Esophagus squamous epithelium (tissue), 5 donors: ENCODE measurements at places on chromosomes 6 and 20.
A peak's percentile ranks its signal among the peaks of the same experiment; 100 is the strongest.

DNA sequence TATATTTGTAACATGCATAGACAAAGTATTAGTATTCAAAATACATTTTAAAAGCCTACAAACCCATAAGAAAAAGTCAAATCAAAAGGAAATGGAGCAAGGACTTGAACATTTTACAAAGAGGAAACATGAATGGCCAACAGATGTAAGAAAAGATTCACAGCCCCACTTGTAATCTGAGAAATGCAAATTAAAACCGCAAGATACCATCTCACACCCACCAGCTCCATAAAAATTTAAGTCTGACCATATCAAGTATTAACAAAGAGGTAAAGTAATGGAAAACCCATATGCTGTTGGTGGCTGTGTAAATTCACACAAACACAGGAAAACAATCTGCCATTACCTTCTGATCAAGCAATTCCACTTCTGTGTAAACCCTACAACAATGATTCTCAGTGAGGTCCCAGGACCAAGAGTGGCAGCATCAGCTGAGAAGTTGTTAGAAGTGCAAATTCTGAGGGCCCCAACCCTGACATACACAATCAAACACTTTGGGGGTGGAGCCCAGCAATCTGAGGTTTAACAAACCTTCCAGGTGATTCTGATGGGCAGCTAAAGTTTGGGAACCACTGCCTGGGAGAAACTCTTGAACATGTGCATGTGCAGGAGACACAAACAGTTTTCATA lies 30.9 kb downstream of the BCL2L1 start:
- DNase-seq, result no peak

GRCh38 chr6:37258405-37259105 lies 611 bp upstream of the TMEM217 start:
- DNase-seq, result no peak

DNA sequence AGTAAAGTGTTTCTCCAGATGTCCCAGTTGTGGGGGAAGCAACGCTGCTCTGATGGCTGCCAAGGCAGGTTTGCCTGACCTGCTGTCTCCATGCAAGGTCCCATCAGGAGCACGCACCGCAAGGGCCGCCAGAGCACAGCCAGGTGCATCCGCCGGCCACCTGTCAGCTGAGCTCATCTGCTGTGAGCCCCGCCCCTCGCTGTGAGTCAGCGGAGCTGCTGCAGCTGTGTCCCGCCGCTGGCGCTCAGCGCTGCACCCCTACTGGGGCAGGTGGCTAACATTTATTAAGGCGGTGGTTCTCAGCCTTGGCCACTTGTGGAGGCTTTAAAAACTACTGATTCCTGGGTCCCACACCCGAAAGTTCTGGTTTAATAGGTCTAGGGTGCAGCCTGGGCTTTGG lies 225.7 kb downstream of the UST start:
- DNase-seq, result no peak

DNA sequence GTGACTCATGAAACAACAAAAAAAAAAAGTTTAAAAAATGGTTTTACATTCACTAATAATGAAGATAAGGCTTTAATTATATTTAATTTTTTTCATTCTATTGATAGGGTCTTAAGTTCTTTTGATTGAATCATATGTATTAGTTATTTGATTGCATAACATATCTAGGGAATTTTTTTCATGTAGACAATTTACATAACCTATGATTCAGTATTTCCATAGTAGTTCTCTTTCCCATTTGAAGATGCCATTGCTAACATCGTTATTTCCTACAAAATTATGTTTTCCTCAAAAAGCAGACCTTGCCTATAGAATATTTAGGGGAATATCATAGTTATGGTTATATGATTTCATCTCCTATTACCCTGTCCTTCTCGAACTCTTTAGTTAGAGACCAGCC lies 463.4 kb downstream of the TFAP2B start:
- DNase-seq, result no peak

DNA sequence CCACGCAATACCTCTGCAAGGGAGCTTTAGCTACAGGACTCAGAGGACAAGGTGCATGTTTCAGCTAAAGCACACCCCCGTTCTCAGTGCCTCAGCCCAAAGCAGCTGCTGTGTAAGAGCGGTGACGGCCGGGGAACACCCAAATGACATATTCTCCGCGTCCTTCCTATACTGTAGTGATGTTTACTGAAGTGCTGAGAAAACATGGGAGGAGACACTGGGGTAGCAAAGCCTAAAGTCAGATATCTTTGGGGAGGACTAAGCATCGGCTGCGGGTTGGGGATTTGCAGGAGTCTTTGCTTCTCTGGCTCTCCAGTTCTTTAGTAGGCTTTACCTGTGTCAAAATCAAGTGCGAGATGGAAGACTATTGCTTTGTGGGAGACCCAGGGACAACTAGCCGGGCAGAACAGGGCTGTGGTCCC lies 1.7 kb downstream of the SLC22A23 start:
- no peak for DNase-seq

DNA sequence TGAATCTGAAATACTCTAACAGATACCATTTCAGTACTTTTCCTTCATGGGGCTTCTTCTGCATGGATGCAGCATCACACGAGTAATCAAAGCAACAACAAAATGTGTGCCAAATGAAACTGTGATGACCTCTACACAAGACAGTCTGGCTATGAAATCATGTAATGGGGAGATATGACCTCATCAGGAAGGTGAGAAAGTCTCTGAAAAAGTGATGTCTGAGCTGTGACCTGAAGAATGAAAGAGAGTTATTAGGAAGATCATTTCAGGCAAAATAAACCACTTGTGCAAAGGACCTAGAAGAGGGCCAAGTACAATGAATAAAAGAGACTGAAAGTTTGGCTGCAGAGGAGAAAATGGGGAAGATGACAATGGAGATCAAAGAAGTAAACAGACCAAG lies 182.8 kb downstream of the PTPRK start:
- DNase-seq, result no peak

- peak; percentile 12 for DNase-seq
Observed at GRCh38 chr6:81751388-81752083, 945 bp downstream of the TENT5A start.

GRCh38 chr6:51928320-51928719 lies 159.1 kb downstream of the PKHD1 start:
- no peak for DNase-seq

DNA sequence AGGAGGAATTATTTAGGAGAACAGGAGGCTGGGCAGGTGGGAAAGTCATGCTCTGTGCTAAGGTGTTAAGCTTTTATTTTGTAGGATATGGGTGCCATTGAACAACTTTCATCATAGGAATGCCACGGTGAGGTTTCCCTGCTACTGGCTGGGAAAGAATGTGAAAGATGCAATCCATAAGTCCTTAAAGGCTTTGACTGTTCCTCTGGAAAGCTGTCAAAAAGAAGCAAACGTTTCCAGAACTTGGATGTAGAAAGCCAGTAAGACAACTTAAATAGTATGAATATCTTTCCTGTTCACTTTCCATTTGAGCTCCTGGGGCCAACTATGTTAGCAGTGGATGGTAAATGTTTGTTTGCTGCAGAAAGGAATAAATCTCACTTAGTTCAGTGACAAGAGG lies 574.4 kb downstream of the RNF144B start:
- no peak for DNase-seq

GRCh38 chr20:41615676-41616075 lies 2.5 kb downstream of the CHD6 start:
- no peak for DNase-seq
